Fibroblast of the aortic adventitia (primary cell): ENCODE measurements at places on chromosomes 7 and 10. TPM values are rescaled to one million over a fixed set of nuclear protein-coding genes. Genes with fewer than 3 reads are reported as not detected.
A peak's percentile ranks its signal among the peaks of the same experiment; 100 is the strongest.

- no peak for DNase-seq
These were observed 13.6 kb downstream of the TTYH3 start for GRCh38 chr7:2645274-2645868.

DNA sequence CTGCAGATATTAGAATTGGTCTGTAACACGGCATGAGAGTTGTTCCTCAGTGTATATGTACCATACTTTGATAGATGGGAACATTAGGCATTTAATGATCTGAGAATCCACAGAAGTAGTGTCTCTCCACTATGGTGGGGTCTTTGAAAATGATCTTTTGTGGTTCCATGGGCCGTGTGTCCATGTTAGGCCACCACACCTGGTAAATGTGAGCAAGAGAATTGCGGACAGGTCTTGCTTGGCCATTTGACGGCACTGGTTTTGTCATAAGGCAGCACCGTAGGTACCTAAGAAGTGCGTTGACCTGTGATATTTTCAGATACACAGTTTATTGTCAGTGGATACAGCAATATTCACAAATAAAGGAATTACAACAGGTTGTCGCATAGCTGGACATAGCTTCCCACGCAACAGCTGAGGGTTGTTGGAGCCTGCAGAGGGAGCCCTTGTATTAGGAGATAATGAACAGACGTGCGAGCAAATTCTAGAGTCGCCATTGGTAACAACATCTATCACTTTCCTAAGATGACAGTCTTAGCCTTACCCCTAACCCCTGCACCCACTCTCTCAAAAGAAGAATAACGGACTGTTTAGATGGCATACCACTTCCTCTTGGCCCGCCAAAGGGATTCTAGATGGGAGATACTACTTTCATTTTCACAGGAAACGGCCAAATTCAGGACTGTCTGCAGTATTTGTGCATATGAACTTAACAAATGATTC lies 111.4 kb downstream of the COL28A1 start:
- DNase-seq, result peak; percentile 78

DNA sequence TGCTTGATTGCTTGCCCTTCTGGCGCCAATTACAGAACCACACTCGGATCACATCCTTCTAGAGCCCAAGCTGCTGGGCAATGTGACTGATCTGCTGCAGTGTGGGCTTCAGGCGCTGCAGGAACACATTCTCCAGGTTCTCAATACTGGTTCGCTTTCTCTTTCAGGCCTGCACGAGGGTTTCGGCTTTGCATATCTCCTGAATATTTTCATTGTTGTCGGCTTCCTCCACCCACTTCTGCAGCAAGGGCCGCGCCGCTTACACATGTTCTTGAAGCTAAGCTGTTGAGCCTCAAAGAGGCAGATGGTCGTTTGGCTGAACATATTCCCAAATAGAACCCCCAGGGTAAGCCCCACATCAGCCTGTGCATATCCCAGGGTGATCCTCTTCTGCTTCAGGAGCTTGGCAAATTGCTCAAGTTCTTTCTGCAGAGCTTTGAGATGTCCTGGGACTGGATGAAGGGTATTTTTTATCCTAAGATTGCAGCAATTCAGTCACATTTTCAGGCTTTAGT lies 64.6 kb downstream of the HERC4 start:
- DNase-seq, result no peak

GRCh38 chr10:70459774-70460490 lies 18.5 kb upstream of the NODAL start:
- no peak for DNase-seq

DNA sequence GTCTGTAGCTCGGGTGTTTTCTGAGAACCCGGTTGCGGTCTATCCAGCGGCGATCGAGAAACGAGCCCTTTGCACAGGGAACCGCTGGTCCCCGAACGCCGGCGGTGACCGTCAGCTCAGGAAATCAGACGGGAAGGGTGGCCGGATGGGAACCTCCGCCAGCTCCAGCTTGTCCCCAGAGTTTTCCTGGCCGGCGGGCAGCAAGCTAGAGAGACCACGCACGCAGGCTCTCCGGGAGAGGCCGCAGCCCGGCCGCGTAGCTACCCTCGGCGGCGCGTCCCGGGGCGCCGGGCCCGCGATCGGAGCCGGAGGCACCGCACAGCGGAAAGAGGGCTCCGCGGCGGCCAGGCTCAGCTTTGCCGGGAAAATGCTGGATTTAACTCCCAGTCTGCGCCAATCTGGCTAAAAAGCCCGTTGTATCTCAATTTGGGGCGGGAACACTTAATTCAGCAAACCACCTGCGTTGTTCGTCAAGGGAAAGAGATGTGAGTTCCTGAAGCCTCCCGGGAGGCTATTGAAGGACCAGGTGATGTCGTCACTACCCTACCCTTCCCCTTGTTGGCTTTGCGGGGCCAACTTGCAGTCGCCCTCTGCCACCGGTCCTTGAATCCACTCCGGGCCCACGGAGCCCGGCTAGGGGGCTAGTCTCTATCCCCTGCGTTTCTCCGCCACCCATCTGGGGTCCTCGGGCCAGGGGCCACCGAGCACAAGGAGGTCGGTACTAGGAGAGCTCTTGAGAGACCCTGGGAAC lies 859 bp upstream of the CH25H start:
- no peak for DNase-seq

GRCh38 chr7:12174931-12175330 lies 36.2 kb upstream of the TMEM106B start:
- DNase-seq, result no peak

DNA sequence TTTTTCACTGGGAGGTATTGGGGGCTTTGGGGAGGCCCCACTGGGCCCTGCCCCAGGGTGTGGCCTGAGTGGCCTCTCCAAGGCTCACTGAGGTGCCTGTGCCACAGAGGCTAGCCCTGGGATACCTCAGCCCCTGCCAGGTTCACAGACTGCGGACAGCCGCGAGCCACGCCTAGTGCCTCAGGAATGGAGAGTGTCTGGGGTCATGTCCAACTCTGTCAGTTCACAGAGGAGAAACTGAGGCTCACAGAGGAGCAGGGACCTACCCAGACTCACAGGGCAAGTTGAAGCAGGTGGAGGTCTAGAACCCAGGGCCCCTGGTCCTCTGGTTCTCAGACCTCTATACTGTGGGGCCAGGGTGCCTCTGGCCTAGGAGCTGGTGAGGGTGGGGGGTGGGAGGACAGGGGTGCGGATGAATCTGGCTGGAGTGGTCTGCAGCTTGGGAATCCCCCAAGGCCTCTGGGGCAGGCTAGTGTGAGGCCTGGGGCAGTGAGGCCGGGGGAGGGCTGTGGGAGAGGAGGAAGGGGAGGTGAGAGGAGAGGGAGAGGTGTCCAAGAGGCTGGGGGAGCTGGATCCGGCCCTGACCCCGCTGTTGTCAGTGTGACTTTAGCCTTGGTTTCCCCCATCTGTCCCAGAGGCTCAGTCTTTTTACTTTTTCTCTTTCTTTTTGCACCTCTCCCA lies 20.0 kb downstream of the NEURL1 start:
- no peak for DNase-seq

- DNase-seq, result no peak
These were observed 614.7 kb downstream of the DNAJB6 start for GRCh38 chr7:157951300-157952049.

DNA sequence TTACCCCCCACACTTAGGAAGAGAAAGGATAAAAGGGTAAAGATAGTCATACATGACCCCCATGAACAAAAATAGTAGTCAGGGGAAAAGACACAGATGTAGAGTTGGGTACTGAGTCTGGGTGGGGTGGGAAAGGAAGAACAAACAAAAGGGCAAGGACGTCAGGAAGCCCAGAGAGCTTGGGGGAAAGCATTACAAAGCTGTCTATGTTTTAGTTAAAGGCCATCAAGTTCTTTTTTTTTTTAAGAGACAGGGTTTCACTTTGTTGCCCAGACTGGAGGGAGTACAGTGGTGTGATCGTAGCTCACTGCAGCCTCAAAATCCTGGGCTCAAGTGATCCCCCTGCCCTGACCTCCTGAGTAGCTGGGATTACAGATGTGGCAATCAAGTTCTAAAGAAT lies 98.4 kb upstream of the PDLIM1 start:
- no peak for DNase-seq

- DNase-seq, result no peak
These were observed 267.4 kb downstream of the ADK start for GRCh38 chr10:74418285-74418872.

GRCh38 chr10:109998513-109998912 lies 9.3 kb upstream of the ADD3 start:
- no peak for DNase-seq

GRCh38 chr10:23994459-23995046 lies 214.4 kb upstream of the KIAA1217 start:
- peak; percentile 70 for DNase-seq

GRCh38 chr10:1374511-1375345 lies 318.5 kb downstream of the WDR37 start:
- DNase-seq, result no peak

- DNase-seq, result no peak
These were observed 201.0 kb downstream of the ADARB2 start for GRCh38 chr10:1536341-1536740.

DNA sequence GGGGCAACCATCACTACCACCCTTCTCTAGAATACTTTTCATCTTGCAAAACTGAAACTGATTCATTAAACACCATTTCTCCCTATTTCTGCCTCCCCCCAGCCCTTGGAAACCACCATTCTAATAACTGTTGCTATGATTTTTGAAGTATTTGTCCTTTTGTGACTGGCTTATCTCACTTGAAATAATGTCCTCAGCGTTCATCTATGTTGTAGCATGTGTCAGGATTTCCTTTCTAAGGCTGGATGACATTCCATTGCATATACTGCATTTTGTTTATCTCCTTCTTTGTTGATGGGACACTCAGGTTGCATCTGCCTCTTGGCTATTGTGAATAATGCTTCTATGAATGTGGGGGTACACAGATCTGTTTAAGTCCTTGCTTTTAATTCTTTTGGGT lies 327.6 kb upstream of the ZNF32 start:
- DNase-seq, result no peak

DNA sequence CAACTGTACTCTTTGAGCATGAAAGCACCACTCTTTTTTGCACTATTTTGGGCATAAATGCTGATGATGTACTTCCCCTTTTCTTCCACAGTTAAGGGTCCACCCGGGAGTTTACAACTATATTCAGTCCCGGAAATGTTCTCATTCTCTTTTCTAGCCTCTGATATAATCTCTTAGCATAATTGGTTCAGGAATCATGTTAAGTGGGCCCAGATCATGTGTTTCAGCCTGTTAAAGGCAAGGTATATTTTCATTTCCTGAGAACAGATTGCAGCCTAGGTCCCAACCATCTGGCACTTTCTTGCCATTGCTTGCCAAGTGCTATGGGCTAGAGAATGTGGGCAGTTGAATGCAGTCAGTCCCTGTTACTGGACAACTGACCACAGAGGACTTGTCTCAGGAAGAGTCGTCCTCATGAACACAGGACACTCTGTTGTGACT lies 111.4 kb upstream of the GLCCI1 start:
- DNase-seq, result no peak

DNA sequence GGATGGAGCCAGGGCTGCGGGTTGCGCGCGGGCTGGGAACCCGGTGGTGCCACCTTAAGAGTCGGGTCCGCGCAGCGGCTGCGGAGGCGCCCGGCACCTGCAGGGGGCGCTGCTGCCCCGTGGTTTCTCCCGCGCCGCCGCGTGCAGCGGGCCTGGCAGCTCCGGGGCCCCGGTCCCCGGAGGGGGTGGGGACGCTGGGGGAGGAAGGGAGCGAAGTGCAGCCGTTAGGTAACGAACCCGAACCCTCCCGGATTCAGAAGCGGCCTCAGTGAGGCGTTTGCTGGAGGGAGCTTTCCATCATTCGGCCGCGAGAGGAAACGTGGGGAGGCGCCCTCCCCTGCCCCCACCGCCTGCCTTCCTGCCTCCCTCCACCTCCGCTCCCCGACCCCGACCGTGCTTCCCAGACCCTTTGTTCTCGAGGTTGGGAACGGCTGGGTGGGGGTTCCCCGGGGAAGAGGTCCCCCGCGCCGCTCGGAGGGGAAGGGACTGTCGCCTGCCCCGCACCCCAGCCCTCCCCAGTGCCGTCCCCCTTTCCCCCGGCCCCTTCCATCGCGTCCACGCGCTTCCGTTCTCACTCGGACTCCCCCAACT lies 29.6 kb downstream of the SKIDA1 start:
- DNase-seq, result peak; percentile 80

DNA sequence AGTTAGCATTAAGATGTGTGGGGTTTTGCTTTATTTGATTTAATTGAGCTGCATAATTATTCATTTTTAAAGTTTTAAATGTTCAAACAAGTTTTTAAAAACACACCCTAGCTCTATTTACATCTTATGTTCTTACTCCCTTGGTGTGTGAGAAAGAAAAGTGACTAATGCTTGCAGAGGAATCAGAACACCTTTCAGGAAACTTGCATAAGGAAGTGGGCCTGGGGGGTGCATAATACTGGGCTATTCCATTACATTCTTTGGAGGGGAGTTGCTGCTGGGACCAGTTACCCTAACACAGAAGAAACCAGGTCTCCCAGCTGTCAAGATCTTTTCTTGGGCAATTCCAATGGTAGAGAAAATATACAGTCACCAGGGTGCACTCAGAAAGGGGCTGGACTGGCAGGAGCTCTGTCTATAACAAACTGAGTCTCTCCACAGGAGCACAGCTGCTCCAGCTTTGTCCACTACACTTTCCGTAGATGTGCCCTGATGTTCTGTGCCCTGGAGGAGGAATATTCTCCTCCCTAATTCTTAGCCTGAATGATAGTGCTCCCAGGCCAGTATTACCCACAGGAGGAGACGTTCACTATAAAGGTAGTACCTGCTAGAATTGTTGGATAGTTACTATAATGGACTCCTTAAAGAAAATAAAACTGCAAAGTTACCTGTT lies 304.2 kb downstream of the CDC14C start:
- no peak for DNase-seq

ITPRID1 gene
- total RNA-seq, result not detected in 2 replicates

ZNF777 gene
- total RNA-seq, result 7.0 and 7.2 TPM in 2 replicates

ENTPD1 gene
- 0.09 and 0.16 TPM in 2 replicates for total RNA-seq

OR2A2 gene
- total RNA-seq, result not detected in 2 replicates

LLCFC1 gene
- not detected in 2 replicates for total RNA-seq

DENND2A gene
- 10.8 and 17.7 TPM in 2 replicates for total RNA-seq

SPDYE11 gene
- total RNA-seq, result 0.08 TPM in 1 of 2 replicates, not detected in the other

TMEM225B gene
- total RNA-seq, result 0.54 TPM in 1 of 2 replicates, not detected in the other

TUBAL3 gene
- not detected in 2 replicates for total RNA-seq
